ENCODE measurements at places on chromosomes 7 and 10.

DNA sequence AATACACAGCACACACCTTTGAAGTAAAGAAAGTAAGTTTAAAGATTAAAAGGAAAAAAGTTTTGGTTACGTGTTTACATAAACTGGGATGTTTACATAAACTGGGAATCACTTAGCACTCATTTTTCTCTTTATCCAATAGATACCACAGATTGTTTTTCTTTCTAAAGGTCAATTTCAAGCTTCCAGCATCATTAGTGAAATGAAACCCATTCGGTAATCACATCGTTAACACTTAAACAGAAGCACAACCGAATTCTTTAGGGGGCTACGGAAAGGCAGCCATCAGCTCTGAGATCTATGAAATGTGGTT lies 1.1 kb downstream of the ODAD2 start:
- no peak for DNase-seq

GRCh38 chr7:7765422-7765821 lies 47.0 kb upstream of the RPA3 start:
- no peak for DNase-seq

- no peak for DNase-seq
Measured at GRCh38 chr7:50389961-50390360, 60.2 kb downstream of the FIGNL1 start.

GRCh38 chr10:132069122-132069848 lies 3.5 kb downstream of the JAKMIP3 start:
- DNase-seq = no peak

DNA sequence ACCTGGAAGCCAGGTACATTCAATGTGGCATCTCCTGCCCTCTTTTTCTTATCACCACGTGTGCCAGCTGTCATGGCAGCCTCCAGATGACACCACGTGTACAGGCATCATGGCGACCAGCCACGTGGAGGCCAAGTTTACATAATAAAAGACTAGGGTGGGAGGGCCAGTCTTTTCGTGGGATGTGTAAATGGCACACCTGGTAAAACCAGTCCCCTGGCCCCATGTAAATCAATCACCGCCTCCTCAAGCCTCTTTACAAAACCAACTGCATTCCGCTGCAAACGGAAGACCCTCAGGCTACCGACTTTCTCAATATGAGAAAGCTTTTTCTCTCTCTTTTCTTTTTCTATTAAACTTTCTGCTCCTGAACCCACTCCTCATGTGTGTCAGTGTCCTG lies 65.1 kb upstream of the PHF14 start:
- DNase-seq = no peak

GRCh38 chr10:60535427-60535826 lies 145.8 kb upstream of the ANK3 start:
- DNase-seq = no peak
